ENCODE measurements at places on chromosomes 1 and 21.

DNA sequence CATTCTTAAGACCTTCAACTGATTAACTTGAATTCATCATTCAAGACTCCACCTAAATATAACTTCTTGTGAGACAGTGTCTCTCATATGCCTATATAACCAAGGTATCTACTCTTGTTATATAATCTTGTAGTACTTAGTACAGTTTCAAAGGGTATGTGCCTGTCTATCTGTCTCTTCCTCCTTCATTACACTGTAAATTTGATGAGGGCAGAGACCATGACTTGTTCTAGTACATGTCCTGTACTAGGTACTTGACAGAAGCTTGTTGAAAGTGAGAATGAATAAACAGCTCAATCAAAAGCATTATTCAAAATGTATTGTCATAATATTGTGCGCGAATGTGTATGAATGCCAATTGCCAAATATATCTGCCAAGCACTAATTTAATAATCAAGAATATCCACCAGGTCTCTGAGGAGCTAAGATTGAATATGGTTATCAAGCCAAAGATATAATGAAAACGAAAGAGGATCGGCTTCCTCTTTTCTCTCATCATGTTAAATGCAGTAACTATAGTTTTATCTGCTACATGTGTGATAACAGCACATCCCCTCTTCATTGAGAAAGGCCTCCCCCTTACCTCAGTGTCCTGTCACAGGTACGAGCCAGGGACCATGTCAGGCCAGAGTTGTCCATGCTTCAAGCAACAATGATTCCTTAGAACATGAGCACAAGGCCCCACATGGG is 117.3 kb downstream of the UCHL5 start:
- peak; percentile 59 for ATAC-seq

- no peak for ATAC-seq
Observed at GRCh38 chr1:98453066-98453465, 208.5 kb upstream of the SNX7 start.

DNA sequence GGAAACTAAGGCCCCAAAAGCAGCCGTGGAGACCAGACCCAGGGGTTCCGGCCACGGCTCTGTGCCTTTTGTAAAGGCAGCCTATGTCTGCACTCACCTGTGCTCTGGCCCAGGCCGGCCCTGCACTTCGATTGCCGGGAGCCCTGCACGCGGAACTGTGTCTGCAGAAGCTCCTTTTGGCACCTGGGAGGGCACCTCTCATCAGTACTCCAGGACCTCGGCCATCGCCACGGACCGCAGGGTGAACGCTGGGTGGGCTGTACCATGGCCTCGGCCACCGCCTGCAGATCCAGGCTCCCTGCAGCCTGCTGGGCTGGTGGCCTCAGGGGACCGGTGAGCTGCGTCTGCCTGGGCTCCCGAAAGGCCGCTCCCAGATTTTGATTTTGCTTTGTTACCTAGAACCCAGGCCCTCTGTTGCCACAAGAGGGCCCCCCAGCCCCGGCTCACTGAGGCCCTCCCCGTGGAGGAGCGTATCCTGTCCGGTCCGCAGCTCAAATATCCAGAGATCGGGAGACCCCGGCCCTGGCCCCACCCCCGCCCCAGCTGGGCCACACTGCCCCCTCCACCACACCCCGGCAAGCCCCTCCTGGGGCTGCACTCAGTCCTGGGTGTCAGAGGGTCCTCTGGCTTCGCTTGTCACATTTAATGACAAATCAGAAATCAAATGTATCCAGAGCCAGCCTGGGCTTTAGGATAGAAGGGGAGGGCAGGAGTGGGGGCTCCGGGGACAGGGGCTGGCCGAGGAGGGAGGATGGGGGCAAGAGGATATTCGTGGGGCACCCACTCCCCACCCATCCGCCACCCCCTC is 60.2 kb upstream of the PDE9A start:
- peak; percentile 86 for ATAC-seq

- no peak for ATAC-seq
Observed at GRCh38 chr1:17851056-17851455, 95.9 kb downstream of the ACTL8 start.

DNA sequence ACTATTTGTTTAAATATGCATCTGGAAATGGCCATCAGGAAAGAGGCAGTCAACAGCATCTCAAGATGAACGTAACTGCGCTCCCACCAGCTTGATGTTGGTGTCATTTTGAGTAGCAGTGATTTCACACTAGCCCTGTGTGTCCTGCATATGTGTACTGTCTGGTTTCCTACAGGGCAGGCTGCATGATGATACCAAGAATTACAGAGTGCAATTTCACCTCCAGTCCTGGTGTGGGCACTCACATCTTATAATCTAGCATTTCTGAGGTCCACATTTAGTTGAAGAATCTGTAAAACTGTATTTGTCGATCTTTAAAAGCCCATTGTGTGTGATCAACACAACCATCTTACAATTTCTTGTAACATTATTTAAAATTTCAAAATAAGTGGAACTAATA is 336.4 kb downstream of the PAPPA2 start:
- no peak for ATAC-seq

All from stimulated activated memory B cell treated with anti-CD40 and anti-IgM and Interleukin-4, amounts not matched to agents 10 μg/mL and 1 μg/mL and 100 μg/mL, for 72 hours (primary cell).